ENCODE measurements at places on chromosomes 7 and 10.

DNA sequence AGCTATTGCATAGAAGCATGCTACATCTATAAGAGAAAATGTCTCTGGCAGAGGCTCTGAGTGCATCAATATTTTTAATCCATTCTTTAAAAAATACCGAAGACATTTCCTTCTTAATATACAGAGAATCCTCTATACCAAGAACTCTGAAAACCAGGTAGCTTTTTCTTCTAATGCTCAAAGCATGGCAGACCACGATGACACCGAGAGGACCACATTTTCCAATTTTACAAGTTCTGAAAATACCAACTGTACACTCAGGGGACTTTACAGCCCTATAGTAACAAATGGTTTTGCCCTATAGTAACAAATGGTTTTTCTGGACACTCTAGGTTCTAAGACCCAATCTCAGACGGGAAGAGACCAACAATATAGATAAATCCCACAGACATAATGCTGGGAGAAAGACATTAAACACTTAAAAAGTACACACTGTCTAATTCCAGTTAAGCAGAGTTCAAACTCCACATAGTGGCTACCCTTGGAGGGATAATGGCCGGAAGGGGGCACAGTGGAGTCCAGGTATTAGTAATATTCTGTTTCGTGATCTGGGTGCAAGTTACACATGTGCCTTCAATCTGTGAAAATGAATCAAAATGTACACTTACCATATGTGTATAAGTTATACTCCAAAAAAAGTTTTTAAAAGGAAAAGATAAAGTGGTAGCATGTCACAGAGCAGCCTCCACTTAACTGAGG lies 26.2 kb downstream of the CCDC6 start:
- no peak for DNase-seq

DNA sequence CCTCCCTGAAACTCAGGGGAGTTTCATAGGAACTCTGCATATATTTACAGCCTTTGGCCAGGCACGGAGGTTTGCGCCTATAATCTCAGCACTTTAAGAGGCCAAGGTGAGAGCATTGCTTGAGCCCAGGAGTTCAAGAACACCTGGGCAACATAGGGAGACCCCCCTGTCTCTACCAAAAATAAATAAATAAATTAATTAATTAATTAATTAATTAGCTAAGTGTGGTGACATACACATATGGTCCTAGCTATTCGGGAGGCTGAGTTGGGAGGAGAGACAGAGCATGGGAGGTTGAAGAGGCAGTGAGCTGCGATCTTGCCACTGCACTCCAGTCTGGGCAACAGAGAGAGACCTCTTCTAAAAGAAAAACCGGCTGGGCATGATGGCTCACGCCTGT lies 9.4 kb upstream of the LEP start:
- DNase-seq, result no peak

- DNase-seq, result no peak
These were observed 141.6 kb upstream of the UNC5B start for GRCh38 chr10:71070741-71071140.

DNA sequence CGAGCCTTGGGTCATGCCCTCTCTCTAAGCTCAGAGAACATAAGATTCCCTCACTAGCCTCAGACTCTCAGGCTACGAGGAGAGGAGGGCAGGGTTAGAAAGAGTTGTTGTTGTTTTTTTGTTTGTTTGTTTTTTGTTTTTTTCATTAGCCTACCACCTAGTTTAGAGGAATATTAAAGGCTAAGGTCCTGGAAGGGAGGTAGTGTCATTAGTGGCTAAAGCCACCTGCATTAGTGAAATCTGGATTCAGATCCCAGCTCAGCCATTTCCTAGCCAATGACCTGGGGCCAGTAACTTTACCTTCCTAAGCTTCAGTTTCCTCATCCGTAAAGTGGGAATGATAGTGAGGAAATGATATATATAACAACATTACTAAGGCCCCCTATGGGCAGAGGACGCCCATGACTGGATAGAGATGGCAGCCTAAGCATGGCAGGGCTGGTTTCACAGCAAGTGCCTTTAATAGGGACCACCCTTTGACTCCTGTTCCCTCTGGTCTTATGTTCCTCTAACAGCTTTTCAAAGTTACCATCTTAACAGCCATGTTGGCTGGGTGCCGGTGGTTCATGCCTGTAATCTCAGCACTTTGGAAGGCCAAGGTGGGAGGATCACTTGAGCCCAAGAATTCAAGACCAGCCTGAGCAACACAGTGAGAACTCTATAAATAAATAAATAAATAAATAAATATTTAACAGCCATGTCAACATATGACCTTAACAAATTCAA lies 5.1 kb downstream of the DDIT4 start:
- DNase-seq, result no peak

- no peak for DNase-seq
These were observed 81.3 kb downstream of the AFAP1L2 start for GRCh38 chr10:114323023-114323422.

DNA sequence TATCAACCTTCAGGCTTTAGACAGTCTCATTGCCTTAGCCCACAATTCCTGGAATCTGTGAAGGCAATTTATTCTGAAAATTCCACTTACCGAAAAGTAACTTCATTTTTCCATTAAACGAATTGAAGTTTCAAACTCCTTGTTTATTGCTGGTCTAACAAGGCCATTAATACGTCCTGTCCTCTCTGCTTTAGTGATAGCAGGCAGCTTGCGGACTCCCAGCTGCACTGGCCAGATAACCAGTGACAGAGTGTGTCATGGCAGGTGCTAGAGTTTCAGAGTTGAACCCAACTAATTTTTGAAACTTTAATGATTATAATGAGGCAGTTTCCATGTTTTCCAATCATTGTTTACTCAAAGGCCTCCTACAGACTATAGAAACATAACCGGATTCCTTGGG lies 31.1 kb downstream of the LOXL4 start:
- DNase-seq, result no peak

DNA sequence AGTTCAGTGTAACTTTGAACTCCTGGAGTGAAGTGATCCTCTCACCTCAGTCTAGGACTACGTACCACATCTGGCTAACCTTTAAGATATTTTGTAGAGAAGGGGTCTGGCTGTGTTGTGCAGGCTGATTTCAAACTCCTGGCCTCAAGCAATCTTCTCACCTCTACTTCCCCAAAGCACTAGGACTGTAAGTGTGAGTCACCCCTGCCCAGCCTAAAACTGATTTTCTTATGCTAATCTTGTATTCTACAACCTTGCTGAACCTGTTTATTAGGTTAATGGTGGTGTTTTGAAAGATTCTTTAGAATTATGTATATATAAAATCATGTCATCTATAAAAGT lies 58.0 kb downstream of the LCOR start:
- DNase-seq, result no peak

DNA sequence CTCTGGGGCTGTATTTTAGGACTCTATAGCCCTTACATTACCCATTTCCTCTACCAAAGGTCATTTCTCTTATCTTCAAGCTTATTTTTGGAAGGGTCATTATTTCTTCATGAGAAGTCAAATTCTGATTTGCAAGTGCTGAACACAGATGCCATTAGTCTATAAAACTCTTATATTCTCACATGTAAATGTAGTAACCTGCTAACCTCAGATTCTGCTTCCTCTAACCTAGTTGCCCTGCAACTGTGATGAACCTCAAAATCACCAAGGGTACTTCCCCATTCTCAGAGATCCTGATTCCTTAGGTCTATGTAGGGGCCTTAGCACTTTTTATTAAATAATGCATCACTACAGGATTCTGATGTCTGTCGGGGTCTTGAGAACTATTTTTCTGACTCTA lies 6.3 kb downstream of the FAS start:
- DNase-seq, result no peak

DNA sequence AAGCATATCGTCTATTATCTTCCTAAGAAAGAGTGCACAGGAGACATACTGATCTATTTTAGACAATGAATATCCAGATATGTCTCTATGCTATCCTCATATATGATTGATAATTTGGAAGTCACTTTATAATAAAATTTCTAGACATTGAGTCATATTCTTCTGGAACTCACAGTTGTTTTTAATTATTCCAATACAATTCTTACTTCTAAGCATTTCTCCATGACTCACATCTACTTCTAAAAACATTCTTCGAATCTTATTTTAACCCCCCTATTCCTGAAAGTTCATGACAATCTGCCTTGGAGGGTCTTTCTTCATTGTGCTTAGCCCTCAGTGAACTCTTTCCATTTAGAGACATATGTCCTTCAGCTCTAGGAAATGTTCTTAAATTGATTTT lies 368.1 kb downstream of the MDFIC start:
- no peak for DNase-seq

- DNase-seq, result no peak
These were observed 392.9 kb downstream of the SUGCT start for GRCh38 chr7:40527723-40528122.

- no peak for DNase-seq
These were observed 47.6 kb downstream of the PRKG1 start for GRCh38 chr10:51121861-51122260.

- no peak for DNase-seq
These were observed 180.5 kb downstream of the CREB5 start for GRCh38 chr7:28592861-28593260.

GRCh38 chr7:145488816-145489215 lies 627.8 kb upstream of the CNTNAP2 start:
- no peak for DNase-seq

DNA sequence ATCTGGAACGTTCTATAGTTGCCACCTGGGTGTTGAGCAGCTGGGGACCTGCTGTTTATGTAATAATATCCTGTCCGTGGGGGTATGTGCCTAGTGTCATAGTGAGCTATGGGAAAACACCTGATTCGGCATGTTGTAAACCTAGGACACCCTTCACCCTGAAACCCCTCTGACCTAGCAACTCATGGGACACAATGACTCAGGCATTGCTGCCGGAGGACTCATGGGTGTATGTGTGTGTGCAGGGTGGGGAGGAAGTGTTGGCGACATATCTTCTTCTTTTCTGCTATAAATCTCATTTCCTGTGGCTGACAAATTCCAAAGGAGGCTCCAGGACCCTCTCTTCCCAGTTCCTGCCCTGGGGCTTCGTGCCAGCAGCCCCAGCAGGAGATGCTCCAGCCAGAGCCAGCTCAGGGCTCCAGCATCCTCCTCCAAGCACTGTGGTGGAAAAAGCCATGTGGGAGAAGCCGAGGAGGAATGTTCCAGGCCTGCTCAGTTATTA lies 77.0 kb upstream of the PODXL start:
- DNase-seq, result peak; percentile 21

Data from BJ (cell line).